ENCODE measurements at places on chromosomes 1 and 21. TPM values are rescaled to one million over a fixed set of nuclear protein-coding genes. Genes with fewer than 3 reads are reported as not detected.

The CD1B gene
- total RNA-seq: not detected

DNA sequence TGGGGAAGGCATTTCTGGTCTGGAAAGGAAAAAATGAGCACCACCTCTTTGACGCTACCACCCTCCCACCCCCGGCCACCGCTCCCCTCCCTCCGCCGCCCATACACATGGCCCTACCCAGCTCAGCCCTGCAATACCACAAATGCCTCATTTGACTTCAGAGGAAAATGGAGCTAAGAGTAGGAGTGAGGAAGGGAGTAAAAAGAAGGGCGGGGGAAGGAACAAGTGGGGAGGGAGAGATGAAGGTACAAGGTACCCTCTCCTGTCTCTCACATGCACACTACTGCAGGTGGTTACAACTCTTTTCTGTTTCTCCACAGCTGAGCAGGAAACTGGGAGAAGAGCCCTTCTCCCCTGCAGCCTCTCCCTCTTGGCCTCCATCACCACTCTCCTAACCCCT is 7.1 kb downstream of the SYT2 start:
- no peak for DNase-seq

DNA sequence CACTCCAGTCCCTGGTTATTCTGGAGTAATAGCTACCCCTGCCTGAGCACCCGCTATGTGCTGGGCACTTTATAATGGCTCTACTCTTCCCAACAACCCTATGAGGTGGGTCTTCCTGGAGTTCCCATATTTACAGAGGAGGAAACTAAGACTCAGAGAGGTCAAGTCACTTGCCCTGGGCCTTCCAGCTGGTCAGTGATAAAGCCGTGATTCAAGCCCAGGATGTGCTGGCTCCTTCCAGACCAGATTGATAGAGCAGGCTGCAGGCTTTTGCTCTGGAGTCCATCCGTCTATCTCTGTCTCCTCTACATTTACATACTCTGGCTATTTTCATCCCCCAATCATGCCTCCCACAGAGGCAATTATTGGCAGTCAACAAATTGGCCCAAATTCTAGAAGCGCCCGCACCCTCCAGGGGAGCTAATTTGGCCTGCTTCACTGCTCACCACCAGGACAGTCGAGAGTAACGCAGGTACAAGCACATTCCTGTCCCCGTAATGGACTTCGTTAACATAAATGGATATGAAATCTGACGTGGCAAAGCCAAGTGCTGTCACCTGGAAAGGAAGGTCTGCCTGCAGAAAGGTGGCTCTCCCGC is 39.8 kb upstream of the SELENON start:
- no peak for DNase-seq

The ZNF669 gene
- 22.3 TPM for total RNA-seq

- peak; percentile 80 for DNase-seq
Observed at GRCh38 chr1:217048104-217048707, 325.0 kb upstream of the ESRRG start.

DNA sequence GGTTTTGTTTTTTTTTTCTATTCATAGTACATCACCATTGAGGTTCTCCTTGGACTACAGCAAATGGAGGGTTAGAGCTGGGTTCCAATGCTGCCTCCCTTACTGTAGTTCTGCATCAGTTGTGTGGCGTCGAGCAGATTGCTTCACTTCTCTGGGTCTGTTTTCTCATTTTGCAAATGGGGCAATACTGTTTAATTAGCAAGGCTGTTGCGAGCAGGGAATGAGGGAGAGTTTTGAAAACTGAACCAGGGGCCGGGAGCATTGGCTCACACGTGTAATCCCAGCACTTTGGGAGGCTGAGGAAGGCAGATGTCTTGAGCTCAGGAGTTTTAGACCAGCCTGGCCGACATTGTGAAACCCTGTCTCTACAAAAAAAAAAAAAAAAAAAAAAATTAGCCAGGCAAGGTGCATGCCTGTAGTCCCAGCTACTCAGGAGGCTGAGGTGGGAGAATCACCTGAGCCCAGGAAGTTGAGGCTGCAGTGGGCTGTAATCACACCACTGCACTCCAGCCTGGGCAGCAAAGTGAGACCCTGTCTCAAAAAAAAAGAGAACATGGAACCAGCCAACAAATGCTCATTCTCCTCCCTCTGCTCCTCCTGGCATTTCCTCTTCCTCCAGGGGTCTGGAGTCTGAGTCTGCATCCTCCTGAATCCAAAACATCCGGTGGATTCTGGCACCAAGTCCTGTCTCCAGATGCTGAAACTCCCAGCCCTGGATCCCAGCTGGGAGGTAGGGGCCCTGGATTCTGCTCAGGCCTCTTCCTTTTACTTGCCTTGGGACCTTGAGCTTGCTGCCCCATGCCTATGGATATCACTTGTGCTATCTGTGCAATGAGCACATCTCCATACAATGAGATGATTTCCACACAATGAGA is 3.7 kb upstream of the PLOD1 start:
- no peak for DNase-seq

DNA sequence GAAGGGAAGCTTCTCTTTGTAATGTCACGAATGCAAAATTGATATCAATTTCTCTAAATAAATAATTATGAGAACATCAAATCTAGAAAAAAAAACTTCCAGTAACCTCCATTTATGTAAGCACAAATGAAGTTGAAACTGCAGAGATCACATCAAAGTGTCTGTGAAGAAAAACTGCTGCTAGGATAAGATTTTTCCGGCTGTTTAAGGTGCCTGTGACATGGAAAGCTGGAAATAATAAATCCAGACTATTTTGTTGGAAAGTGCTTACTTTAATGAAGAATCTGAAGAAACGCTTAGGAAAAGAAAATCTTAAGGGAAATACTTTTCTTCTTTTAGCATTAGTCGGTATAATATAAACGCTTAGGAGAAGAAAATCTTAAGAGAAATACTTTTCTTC is 57.0 kb downstream of the CHRM3 start:
- DNase-seq: no peak

The MRPL20 gene
- 136 TPM for total RNA-seq

DNA sequence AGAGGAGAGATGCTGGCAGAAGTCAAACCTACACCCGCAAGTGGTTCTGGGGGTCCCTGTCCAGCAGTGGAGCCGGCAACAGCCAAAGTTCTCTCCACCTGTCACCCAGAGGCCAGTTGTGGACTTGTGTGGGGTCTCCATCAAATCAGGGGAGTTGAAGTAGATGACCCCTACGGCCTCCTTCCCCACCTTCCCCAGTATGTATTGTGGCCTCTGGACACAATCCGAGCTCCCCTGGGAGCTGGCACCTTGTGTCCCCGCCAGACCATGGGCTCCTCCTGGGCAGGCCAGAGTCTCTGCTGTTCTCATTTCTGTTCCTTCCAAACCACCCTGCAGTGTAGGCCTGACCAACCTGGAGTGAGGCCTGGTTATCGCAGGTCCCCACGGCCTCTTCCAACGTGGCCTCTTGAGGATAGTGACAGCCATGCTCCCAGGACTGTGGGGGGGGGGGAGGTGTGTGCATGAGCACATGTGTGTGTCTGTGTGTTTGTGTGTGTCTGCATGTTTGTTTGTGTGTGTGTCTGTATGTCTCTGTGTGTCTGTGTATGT is 246.4 kb downstream of the MATN1 start:
- no peak for DNase-seq

- no peak for DNase-seq
Observed at GRCh38 chr1:198833706-198834503, 195.1 kb downstream of the PTPRC start.

GRCh38 chr1:20355828-20356735 is 65.4 kb downstream of the VWA5B1 start:
- no peak for DNase-seq

- DNase-seq: no peak
Observed at GRCh38 chr1:53766831-53767405, 28.0 kb upstream of the GLIS1 start.

DNA sequence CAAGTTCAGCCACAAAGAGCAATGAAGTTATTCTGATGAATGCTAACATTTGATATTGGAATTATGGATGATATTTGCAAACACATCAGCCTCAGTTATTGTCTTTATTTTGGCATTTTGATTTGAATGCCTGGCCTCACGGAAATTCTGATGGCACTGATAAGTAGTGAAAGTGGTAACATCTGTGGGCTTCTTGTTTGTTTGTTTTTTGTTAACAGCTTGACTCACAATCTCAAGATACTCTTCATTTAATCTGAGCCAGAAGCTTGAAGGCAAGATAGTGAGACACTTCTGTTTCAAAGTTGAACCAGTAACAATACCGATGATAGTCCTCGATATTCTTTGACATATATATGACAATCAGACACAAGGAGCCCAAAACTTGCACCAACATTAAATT is 182.9 kb upstream of the NFIA start:
- no peak for DNase-seq

DNA sequence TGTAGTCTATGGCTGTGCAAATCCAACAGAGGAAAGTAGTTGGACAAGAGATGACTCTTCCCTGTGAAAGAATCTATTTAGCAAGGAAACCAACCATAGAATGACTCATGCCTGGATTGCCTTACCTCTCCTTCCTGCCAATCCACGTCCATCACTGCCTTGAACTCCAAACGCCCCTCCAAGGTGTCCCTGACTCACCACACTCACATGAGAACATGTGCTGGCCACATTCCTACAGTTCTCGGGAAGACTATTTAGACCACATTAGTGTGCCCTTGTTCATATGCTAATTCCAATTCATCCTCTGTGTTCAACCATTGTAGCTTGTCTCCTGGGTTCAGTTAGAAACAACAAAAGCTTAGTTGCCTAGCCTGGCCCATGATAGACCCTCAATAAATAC is 157.3 kb downstream of the SLC30A10 start:
- DNase-seq: no peak

The DISC1 gene
- total RNA-seq: 6.4 TPM

- DNase-seq: no peak
Observed at GRCh38 chr1:94855307-94855700, 35.1 kb downstream of the SLC44A3 start.

- no peak for DNase-seq
Observed at GRCh38 chr21:45724994-45725843, 81.7 kb downstream of the PCBP3 start.

DNA sequence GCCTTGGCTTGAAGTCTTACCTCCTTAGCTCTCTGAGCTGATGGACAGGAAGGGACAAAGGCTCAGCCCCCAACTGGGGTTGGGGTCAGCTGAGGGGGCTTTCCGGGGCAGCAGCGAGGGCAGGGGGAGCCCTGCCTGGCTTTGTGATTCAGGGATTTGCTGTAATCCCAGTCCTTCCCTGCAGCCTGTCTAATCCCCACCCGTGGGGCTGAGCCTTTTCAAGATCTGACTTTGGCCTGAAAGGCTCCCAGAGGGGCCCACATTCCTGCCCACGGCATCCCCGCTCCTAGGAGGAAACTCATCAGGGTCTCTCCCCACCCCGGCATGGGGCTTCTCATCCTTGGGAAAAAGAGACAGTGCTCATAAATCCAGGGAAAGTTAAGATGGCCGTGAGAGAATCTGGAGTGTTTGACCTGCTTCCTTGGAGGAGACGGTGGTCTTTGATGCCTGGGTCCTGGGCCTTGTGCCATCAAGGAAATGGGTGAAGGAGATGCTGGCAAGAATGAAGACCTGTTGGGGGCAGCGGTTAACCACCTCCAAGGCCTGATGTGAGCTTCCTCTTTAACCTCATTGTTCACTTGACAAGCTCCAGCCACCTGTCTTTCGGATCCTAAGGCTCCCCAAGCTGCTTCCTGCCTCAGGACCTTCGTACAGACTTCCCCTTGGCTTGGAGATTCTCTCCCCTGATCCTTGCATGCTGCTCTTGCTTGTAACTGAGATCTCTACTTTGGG is 83.1 kb upstream of the WNT4 start:
- DNase-seq: no peak

The RNASEL gene
- total RNA-seq: 11.8 TPM

- DNase-seq: no peak
Observed at GRCh38 chr1:63442141-63442475, 74.7 kb downstream of the ALG6 start.

The BTBD8 gene
- total RNA-seq: 0.86 TPM

DNA sequence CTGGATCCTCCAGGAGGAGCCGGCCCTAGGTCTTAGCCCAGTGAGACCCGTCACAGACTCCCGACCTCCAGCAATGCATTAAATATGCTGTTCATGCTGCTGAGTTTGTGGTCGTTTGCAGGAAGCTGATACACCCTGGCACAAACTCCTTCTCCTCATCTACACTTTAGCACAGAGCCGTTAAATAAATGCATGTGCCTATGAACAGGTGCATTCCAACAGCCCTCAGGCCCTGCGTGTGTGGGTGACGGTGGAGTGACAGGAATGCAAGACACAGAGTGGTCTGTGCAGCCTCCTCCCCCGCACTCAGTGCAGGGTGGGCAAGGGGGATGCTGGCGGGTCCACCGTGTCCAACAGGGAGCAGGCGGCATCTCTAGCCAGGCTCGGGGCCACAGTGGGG is 106.6 kb upstream of the TMPRSS2 start:
- no peak for DNase-seq

The FAM72C gene
- 13.7 TPM for total RNA-seq

- no peak for DNase-seq
Observed at GRCh38 chr1:97013136-97013535, 291.6 kb downstream of the PTBP2 start.

DNA sequence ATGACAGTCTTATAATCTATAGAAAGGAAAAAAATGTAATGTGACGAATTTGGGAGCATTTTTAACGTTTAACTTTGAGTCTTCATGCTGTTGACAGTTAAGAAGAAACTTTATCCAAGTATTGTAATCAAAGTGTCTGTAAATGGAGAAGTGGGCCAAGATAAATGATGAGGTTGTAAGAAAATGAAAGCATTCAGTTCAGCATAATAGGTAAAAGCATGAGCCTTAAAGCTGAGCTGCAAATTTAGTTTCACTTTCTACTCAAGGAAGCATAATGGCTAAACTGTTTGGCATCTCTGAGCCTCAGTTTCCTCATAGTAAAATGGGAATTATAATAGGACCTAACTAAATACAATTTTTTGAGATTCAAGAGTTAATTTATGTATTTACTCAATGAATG is 1554.8 kb downstream of the KCNT2 start:
- no peak for DNase-seq

Measured in Karpas-422 (cell line).